Stimulated activated CD8-positive, alpha-beta memory T cell treated with anti-CD3 and anti-CD28 coated beads, Interleukin-4, amount 100 ng/mL, for 48 hours (primary cell): ENCODE measurements at places on chromosomes 2 and 18.

GRCh38 chr18:74632856-74633255 is 35.2 kb downstream of the ZNF407 start:
- no peak for DNase-seq

GRCh38 chr18:46910856-46911255 is 6.5 kb downstream of the PIAS2 start:
- no peak for DNase-seq

- peak; percentile 19 for DNase-seq
These were observed 24.0 kb downstream of the GPR55 start for GRCh38 chr2:230901006-230901405.

GRCh38 chr2:133957724-133958480 is 296.0 kb upstream of the MGAT5 start:
- DNase-seq, result no peak

- DNase-seq, result no peak
These were observed 62.5 kb downstream of the CENPO start for GRCh38 chr2:24855726-24856125.

- no peak for DNase-seq
These were observed 182.2 kb upstream of the ZFP36L2 start for GRCh38 chr2:43408407-43409160.

DNA sequence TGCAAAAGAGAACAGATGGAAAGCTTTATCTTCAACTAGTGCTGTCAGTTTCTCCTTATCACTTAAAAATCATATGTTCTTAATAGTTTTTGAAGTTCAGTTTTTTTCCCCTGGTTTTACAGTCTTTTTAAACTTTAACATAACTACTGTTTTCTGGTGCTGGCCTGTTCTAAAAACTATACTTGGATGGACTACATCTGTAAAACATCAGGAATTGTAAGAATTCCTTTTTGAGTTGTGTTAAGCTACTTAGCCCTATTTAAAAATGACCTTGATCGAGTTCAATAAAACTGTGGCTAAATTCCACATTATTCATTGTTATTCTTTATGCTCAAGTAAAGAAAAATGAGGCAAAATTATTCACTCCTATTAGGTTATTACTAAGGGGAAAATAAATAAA is 397.7 kb downstream of the NUP35 start:
- no peak for DNase-seq

GRCh38 chr18:27378431-27379095 is 193.5 kb upstream of the CHST9 start:
- DNase-seq, result no peak
